Erythroblast (primary cell): ENCODE measurements at places on chromosomes 7 and 10.

GRCh38 chr7:103080923-103081322, 6.0 kb downstream of the ARMC10 start:
- DNase-seq: no peak

GRCh38 chr7:38177621-38178003, 433 bp upstream of the STARD3NL start:
- DNase-seq: no peak

DNA sequence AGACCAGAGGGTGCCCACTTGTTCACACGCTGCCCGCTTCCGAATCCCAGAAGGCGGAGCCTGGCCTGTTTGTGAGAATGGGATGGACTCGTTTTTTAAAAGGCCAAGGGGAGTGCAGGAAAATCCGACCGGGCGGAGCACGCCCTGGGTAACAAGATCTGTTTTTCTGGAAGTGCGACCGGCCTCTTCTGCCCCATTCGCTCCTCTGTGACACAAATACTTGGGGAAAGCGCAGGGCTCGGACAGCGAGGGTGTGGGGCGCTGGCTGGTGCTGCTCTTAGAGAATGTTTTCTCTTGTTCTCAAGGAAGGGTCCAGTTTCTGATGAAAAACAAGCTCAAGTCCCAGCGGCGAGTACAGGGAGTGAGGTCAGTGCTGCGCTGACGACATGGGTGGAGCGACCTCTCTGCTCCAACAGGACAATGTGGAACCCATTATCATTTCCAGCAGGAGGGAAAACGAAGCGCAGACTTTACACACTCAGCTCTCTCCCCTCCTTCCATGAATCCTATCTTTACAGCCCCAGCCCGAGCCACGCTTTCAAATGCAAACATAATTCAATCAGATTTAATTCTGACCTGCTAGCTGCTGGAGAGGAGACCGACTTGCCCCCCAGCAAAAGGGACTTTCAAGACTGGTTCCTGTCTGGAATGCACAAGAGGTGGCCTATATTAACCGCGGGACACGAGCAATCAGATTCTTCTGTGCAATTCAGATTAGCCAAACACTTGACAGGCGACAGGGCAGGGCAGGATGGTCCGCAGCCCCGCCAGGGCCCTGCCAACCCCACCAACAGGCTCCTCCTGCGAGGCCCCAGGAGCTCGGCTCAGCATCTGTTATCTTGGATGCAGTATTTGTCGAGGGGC, 1.1 kb downstream of the RADIL start:
- peak; percentile 29 for DNase-seq

DNA sequence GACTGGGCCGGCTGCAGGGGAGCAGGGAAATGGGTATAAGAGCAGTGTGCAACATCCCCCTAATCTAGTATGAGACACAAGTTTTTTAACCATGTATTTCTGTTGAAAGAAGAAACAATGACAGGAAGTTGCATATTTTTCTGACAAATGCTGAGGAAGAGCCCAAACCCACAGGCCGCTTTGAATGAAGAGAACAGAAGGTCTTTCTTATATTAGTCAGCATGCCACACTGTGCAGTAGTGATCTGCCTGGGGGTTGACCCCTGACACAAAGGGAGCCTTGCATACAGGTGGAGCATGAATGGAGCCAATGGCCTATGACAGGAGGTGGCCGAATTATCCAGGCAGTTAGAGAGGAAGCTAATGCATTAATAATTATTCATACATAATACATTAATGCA, 518.3 kb downstream of the PLXDC2 start:
- no peak for DNase-seq

GRCh38 chr10:62899311-62899710, 83.1 kb upstream of the EGR2 start:
- DNase-seq: no peak

- DNase-seq: no peak
Observed at GRCh38 chr7:54664235-54665228, 94.5 kb downstream of the SEC61G start.

GRCh38 chr10:48606530-48607355, 1.9 kb upstream of the ARHGAP22 start:
- no peak for DNase-seq

GRCh38 chr7:95794917-95795515, 22.7 kb downstream of the DYNC1I1 start:
- DNase-seq: peak; percentile 13

- no peak for DNase-seq
Observed at GRCh38 chr10:48794074-48794473, 109.4 kb downstream of the WDFY4 start.

DNA sequence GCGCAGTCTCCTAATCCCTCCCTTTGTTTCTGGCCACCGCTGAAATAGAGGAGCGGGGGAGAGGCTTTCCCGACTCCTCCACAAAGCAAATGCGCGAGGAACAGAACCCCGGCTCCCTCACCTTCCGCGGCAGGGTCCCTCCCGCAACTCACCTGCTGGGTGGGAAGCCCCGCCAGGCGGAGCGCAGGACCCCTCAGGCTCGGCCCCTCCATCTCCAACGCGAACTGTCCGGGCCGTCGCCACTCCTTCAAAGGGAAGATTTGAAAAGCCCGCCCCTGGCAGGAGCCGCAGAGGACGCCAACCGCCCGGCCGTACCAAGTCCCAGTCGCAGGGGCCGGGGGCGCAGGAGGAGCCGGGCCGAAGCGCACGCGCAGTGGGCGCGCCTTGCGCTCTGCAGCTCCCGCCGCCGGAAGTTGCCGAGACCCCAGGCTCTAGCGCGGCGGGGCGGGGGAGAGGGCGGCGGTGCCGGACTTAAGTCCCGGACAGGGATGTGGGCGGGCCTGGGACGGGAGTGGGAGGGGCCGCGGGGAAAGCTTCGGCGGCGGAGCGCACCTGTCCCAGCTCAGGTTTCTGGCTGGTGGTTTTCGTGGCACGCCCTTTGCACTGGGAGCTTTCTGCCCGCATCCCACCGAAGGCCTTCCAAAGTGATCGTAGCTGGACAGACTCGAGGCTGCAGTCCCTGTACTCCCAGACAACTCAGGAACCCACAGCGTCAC, at the start of gene RTKN2:
TSS of gene RTKN2 (minus strand) at position 446 of the 716 bp plus-strand sequence. CDS start at position 212, 234 bp downstream.
- DNase-seq: peak; percentile 62

GRCh38 chr10:50369931-50370330, 118.6 kb upstream of the ASAH2 start:
- no peak for DNase-seq

- DNase-seq: no peak
Observed at GRCh38 chr7:15213093-15213492, 310.5 kb upstream of the DGKB start.

- no peak for DNase-seq
Observed at GRCh38 chr10:118412132-118412760, 70.1 kb upstream of the FAM204A start.

DNA sequence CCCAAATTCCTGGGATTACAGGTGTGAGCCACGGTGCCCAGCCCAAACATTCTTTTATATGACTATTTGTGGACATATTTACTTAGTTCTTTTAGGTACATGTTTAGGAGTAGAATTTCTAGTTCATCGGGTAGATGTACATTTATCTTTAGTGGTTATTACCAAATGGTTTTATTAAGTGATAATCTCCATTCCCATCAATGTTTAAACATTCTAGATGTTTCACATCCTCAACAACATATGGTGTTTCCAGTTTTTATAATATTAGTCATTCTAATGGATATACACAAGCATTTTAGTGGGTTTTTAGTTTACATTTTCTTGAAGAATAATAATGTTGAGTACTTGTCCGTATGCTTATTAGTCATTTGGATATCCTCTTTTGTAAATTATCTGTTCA, 131.7 kb downstream of the RTKN2 start:
- DNase-seq: no peak

DNA sequence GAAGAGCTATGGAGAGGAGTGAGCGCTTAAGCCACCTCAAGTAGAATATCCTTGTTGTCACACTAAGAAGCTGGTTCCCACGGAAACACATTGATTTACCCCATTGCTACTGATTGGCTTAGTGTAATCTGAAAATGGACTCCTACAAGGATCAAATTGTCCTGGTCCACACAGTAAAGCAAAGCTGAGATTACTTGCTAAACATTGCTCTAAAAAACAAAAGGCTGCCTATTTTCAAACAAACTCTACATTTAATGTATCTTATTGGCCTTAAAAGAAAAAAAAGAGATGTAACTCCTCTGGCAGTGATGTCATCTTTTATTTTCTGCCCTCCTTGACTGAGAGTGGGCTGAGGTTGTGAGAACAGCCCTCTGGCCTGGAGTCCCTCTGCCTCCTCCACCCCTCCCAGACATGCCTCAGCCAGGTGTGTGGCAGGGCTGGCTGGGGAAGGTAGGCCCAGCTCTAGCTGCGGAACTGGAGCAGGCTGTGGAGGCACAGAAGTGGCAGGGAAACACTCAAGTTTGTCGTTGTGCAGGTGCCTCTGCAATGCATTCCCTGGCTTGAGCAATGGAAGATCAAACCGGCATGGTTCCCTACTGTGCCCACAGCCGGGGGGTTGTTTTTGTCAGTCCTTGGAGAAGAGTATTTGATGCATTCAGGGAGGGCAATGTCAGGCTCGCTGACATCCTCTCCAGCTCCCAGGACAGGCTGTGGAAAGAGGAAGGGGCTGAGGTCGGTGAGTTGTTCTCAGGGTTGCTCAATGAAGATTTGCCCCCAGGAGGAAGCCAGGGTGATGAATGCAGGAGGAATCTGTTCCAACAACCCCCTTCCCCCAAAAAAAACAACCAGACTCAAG, 9.1 kb downstream of the KLF6 start:
- DNase-seq: peak; percentile 48

- DNase-seq: no peak
Observed at GRCh38 chr7:41877118-41877517, 174.2 kb upstream of the INHBA start.

DNA sequence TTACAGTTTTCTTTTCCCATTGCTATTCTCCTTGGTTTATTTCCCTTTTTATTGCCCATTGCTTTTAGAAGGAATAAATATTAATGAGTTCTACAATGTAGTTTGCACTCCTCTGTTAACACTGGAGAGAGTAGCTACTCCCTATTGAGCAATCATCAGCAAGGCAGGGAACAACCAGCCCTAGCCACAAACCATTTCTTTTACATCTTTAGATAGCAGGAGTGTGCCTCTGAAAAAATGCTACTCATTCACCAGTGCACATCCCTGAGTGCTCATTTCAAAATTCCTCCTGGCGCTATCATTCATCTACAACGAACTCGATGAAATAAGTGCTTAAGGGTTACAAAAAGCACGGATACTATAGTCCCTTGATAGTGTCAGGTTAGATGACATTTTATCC, 252.9 kb downstream of the THSD7A start:
- no peak for DNase-seq

DNA sequence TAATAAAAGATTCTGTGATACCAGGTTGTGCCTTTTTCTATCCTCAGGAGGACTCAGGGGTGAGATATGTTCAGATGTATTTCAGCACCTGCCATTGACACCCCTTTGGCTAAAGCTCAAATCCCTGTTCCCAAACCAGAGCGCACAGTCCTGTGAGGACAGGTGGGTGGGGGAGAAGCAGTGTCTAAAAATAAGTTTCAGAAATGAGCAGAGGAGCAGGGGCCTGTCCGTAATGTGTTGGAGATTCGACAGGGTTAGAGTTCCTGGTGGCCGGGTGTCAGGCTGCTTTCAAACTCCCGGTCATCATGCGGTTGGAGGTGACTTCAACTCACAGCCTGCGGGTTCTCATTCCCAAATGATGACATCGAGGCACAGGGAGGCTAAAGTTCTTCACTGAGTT, 211.5 kb downstream of the KLF6 start:
- no peak for DNase-seq

- DNase-seq: no peak
Observed at GRCh38 chr10:43262397-43262901, 4.4 kb downstream of the RASGEF1A start.

GRCh38 chr7:83819911-83820310, 171.0 kb upstream of the SEMA3E start:
- peak; percentile 21 for DNase-seq

DNA sequence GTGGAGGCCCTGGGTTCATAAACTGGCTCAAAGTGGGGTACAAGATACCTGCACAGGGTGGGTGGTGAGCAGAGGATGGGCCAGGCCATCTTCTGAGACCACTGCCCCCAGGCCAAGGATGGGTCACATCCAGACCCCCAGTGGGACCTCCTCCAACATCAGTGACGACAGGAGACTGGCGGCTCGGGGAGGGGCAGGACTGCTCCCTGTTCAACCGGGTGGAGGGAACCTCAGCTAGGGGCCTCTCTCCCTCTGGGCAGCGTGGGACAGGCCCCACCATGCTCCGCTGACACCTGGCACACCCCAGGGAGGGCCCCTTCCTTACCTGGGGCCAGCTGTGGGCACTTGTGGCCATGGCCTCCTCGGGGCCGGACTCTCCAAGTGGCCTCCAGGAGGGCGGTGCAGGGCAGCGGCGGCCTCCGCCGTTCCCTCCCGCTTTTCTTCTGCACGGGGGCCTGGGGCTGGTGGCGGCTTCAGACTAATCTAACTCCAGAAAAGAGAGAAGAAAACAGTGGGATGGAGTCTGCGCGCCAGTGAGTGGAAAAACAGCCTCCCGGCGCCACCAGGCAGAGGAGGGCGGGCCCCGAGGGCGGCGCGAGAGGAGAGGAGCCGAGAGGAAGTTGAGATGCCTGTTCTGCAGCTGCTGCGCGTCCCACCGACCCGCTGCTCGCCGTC, at the start of gene CALHM2:
TSS of gene CALHM2 (minus strand) at position 540 of the 675 bp plus-strand sequence. CDS start 2,429 bp downstream, outside the sequence.
- peak; percentile 27 for DNase-seq

DNA sequence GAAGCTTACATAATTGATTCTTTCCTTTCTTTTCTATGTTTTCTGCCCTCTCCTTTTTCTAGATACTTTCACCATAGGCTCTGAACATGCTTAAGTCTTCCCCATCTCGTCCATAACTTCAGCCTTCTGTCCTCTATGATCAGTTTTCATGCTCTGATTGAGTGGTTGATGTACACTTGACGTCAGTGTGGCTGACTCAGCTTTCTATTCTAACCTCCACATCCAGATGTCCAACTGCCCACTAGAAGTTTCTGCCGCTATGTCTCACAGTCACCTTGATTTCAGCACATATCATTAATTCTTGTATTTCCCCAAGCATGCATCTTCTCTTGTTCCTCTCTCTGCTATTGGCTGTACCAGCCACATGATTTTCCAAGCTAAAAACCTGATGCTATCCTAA, 15.0 kb downstream of the CDK14 start:
- no peak for DNase-seq

GRCh38 chr10:91389636-91390512, 20.3 kb upstream of the HECTD2 start:
- DNase-seq: peak; percentile 69

GRCh38 chr7:1103009-1103788, 15.3 kb downstream of the GPER1 start:
- DNase-seq: no peak

DNA sequence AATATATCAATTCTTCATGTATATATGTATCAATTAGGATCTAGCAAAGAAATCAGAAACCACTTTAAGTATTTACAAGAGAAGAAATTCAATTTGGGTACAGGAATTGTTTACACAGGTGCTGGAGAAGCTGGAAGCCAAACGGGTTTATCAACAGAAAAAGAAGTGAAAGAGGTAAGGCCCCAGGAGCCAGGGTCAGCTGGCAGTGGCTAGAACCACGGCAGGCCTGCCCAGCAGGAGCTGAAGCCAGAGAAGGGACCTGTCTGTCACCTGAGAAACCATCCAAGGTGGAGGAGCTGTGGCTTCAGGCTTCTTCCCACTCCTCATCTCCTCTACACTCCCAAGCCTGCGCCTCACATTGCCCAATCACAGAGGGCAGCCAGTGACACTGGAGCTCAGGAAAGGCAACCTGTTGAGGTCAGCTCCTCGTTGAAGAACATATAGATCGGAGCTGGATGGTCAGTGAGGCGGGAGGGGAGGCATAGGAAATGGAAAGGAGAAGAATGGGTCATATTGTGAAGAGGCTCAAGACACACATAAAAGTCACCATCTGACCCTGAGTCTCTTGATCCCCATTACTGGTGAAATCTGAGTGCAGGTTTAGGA, 182.6 kb downstream of the REEP3 start:
- no peak for DNase-seq
